ENCODE measurements at places on chromosomes 6 and 20.

GRCh38 chr20:23435626-23436539 lies 3.6 kb upstream of the CSTL1 start:
- no peak for DNase-seq

DNA sequence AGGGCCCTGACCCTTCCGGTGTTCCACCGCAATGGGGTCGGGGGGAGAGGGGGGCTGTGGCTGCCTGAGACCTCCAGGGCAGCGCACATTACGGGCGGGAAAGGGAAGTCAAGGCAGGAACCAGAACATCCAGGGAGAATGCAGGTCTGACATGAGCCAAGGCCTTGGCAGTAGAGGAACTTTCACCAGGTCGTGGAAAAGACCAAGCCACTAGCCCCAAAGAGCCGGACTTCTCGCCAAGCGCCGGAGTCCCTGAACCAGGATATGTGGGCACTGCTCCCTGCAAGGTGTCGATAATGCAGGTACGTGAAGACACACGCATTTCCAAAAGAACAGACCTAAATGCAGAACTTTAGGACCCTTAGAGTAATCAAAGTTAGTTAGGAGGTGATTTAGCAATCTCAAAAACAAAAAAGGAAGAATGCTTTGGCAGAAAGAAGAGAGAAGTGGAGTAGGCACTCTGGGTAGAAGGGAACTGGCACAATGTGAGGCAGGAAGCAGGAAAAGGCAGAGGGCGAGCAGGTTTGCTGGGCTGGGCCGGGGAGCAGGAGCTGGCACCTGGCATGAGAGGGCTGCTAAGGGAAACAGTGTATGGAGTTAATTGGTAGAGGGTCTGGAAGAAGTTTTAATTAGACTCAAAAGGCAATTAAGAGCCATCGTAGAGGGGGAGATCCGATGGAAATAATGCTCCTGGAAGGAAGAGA lies 14.3 kb downstream of the POU3F2 start:
- no peak for DNase-seq

GRCh38 chr6:113178349-113178748 lies 678.8 kb upstream of the MARCKS start:
- no peak for DNase-seq

GRCh38 chr6:151388236-151388635 lies 3.1 kb downstream of the ZBTB2 start:
- no peak for DNase-seq
